ENCODE measurements at places on chromosomes 12 and 14.
A peak's percentile ranks its signal among the peaks of the same experiment; 100 is the strongest.

GRCh38 chr14:104451474-104451873 is 128.1 kb upstream of the C14orf180 start:
- DNase-seq, result no peak

- DNase-seq, result no peak
Measured at GRCh38 chr14:76322594-76323220, 53.2 kb upstream of the ESRRB start.

- no peak for DNase-seq
Measured at GRCh38 chr12:70359458-70360197, 6.5 kb upstream of the KCNMB4 start.

DNA sequence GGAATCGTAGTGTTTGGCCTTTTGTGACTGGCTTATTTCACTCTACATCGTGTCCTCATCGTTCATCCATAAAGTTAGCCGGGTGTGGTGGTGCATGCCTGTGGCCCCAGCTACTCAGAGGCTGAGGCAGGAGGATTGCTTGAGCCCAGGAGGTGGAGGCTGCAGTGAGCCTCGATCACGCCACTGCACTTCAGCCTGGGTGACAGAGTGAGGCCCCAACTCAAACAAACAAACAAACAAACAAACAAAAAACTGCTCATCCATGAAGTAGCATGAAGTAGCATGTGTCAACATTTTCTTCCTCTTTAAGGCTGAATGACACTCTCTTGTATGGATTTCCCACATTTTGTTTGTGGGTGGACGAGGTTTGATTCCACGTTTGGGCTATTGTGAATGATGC is 44.0 kb upstream of the MEG3 start:
- no peak for DNase-seq

DNA sequence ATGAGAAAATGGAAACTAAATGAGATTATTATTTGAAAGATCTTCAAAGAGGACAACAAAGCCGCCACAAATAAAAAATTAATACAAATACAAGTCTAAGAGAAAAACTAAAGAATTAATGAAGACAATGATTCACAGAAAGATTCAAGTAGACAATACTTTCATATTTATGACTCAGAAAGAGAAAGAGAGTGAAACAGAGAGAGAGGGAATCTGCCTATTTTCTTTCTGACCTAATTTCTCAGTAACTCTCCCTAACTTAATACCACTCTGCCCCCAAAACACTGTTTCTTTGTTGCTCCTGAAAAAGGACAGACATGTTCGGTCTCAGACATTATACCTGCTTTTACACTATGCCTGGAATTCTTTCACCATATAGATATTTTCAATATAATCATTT is 259.1 kb downstream of the SLC6A15 start:
- no peak for DNase-seq

- DNase-seq, result no peak
Measured at GRCh38 chr12:5453466-5453865, 21.6 kb downstream of the NTF3 start.

DNA sequence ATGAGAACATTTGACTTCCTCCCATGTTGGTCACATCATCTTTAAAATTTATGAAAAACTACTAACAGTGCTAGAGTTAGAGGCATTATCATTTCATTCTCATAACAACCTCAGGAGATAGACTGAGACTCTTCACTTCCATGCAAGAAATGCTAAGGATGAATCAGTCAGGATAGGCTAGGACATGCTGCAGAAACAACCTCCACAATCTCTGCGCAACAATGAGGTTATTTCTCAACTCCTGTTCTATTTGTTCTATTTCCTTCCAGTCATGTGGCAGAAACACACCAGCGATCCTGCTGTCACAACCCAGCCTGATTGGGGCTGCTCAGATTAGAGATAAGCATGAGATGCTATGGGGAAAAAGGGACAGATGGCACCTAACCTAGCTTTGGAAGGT is 49.0 kb upstream of the TMEM263 start:
- DNase-seq, result no peak

DNA sequence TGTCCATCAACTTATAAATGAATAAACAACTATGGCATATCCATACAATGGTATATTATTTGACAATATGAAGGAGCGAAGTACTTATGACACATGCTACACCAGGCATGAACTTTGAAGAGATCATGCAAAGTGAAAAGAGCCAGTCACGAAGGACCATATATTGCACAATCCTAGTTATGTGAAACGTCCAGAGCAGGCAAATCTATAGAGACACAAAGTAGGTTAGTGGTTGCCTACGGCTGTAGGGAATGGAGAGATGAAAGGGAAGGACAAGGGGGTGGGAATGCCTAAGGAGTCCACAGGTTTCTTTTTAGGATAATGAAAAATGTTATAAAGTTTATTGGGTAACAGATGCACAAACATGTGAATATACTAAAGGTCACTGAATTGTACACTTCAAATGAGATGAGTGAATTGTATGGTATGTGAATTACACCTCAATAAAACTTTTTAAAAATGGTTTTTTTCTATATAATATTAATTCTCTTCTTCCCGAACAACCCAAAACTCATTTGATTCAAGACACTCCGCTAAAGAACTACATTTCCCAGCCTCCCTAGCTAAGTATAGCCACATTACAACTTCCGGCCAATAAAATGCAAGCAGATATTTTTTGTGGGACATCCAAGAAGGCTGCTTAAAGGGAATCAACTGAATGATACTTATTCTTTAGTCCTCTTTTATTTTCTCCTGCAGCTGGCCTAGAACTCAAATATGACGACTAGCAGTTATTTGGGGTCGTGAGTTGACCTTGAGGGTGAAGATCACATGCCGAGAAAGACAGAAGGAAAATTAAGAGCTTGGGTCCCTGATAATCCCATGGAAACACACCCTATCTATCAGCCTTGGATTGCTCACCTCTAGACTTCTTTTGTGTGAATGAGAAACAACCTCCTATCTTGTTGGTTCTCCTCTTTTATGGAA is 187.2 kb downstream of the TTC8 start:
- no peak for DNase-seq

GRCh38 chr12:12216349-12217017 is 50.4 kb downstream of the LRP6 start:
- no peak for DNase-seq

- DNase-seq, result no peak
Measured at GRCh38 chr12:56877195-56878009, 56.8 kb downstream of the SDR9C7 start.

- DNase-seq, result no peak
Measured at GRCh38 chr12:129665414-129665813, 238.4 kb downstream of the TMEM132D start.

DNA sequence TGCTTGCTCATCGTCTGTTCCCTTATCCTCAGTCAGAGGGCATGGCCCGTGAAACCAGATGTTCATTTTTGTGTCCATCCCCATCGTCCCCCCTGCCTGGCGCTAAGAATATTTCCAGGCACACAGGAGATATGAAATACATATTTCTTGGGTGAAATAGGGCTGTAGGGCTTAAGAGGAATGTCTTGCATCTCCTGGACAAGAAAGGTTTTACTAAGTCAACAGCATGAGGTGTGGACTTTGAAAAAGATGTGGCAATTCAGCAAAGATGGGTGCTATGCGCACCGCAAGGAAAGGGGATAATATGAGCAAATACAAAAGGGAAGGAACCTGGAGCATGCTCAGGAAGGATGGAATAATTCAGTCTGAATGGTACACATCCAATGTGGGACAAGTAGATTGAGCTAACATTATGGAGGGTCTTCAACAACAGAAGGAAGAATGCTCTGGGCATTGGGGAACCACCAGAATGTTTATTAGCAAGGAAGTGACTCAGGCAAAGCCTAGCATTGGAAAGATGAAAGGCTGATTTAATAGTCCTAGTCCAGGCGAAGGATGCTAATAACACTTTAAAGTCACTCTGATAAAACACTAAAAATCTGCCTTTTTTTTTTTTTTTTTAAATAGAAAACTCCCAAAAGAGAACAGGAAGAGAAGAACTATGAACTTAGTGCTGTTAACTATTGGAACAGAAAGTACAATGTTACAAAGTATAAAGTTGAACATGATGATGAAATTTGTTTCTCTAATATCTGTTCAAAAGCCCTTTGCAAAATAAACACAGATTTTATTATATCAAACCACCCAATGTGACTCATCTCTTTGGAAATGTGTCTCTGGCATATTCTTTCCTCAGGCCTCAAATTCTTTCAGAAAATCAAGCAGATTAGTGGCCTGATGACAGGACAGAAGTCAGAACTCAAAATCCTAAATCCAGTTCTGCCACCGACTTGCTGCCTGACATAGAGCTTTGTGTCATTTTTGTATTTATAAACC is 449.5 kb downstream of the BCAT1 start:
- no peak for DNase-seq

- no peak for DNase-seq
Measured at GRCh38 chr12:31562594-31563328, 28.2 kb downstream of the DENND5B start.

GRCh38 chr12:64480148-64480547 is 28.2 kb downstream of the TBK1 start:
- DNase-seq, result no peak

GRCh38 chr14:61050417-61050816 is 69.4 kb downstream of the SLC38A6 start:
- DNase-seq, result no peak

DNA sequence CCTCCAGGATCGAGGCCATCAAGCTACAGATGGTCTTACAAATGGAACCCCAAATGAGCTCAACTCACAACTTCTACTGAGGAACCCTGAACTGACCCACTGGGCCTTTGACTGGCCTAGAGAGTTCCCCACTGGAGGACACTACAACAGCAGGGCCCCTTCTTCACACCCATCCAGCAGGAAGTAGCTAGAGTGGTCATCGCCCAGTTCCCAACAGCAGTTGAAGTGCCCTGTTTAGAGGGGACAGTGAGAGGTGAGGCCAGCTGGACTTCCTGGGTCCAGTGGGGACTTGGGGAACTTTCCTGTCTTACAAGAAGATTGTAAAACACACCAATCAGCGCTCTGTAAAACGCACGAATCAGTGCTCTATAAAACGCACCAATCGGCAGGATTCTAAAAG is 247.9 kb upstream of the BTG1 start:
- DNase-seq, result no peak

GRCh38 chr14:76867516-76868453 is 41.6 kb downstream of the LRRC74A start:
- no peak for DNase-seq

DNA sequence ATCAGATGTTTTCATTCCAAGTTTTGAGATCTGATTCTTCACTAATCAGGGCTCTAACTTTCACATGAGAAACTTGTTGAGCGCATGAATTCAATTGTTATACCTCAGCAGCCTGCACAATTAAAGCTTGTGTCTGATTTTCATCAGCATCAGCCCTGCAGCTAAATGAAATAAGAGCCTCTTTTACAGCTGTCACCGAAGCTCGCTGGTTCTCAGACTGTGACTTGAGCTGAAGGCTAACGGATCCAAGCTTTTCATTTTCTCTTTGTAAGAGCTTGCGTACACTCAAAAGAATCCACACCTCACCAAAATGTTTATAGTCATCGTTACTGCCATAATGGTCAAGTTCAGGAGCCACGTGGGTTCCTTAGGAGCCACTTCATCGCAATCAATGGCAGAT is 65.5 kb upstream of the BEGAIN start:
- peak; percentile 45 for DNase-seq

DNA sequence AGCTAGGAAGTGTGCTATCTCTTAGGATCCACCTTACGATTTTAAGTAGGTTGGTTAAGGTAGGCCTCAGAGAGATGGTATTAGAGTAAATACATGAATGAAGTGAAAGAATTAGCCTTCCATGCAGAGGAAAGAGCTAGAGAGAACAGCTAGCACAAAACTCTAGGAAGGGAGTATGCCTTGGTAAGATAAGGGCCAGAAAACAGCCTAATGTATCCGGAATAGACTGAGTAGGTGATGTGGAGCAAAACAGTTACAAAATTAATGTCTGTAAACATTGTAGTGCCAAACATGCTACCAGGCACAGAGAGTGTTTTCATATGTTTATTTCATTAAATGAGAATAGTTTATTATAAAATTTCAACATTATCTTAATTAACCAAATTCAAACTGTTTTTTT is 315.1 kb downstream of the SOX5 start:
- no peak for DNase-seq

DNA sequence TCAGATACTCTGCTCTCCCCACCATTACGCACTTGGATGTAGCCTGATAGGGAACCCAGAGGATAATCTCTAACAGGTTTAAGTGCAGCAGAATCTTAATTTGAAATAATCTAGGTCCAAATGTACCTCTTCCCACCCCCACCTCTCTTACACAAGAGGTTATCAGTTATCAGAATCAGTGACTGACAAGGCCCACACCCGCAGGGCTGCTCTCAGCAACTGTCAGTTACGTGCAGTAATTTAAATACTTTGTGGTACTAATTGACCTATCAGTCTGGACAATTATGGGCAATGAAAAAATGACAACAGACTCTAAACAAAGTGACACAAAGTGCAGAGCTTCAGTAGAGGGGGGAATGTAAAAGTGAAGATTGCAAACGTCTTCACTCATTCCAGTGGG is 74.0 kb downstream of the CLIP1 start:
- no peak for DNase-seq

DNA sequence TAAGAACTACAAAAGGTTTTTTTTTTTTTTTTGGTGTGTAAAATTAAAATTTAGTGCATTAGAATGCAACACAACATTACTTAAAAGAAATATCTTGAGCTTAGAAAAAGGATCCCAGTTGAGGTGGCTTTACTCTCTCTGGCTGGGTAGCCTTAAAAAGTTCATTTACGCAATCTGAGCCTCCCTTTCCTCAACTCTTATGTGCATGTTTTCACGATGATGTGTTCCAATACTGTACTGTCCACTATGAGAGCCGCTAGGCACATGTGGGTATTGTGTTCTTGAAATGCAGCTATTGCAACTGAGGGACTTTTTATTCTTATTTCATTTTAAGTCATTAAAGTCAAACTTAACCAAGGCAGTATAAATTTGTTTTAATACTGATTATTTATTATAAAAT is 460.9 kb upstream of the SYT1 start:
- no peak for DNase-seq

- DNase-seq, result peak; percentile 17
Measured at GRCh38 chr14:55588259-55588699, 8.3 kb downstream of the KTN1 start.

GRCh38 chr12:106757623-106758348 is 16.7 kb upstream of the RIC8B start:
- no peak for DNase-seq

DNA sequence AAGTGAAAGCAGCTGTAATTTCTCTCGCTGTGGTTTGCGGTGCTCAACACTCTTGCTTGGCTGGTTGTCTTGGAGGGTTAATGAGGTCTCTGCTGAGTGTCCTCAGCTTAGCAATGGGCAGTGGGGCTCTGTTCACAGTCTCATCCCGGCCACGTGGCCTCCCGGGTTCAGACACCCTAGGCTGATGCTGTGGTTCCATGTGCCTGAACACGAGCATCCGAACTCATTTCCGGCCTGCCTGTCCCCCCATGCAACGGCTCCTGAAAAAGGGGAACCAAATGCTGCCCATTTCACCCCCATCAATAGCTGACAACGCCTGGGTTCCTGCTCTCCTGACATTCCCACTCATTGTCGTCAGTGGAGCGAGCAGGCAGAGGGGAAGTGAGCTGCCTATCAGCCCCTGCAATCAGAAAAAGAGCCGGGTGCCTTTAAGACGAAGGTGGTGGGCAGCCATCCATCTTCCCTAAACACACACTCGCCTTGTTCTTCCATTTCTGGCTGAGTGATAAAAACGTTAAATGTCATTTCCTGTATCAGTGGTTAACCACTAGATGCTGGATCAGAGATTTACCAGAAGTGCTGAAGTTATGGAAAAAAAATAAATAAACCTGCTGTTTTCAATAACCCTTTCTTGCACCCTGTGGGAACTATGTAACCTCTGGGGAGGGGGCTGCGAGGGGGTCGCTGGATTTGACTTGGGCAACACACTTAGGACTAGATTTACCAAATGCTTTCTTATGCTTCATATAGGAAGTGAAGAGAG is 60.3 kb upstream of the BCL2L14 start:
- no peak for DNase-seq

Measured in NCI-H524 (cell line).